ENCODE measurements at places on chromosomes 13 and 19.

- DNase-seq, result no peak
These were observed 15.2 kb downstream of the PHLDB3 start for GRCh38 chr19:43489310-43489709.

DNA sequence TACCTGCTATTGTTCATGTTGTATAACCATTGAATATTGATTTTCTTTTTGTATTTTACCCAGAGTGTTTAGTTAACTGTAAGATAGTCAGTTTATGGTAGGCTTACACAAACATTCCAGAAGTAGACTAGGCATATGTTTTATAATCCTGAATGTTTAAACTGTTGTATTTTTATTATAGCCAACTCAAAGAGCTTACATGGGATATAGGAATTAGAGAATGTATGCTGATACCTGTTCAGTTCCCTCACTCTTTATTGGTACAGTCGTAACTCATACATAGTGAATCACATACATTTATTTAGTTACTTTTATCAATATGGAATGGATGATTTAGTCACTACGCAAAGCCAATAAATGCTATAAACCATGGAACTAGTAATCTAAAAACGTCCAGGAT, 657.9 kb downstream of the SLITRK5 start:
- DNase-seq, result no peak

DNA sequence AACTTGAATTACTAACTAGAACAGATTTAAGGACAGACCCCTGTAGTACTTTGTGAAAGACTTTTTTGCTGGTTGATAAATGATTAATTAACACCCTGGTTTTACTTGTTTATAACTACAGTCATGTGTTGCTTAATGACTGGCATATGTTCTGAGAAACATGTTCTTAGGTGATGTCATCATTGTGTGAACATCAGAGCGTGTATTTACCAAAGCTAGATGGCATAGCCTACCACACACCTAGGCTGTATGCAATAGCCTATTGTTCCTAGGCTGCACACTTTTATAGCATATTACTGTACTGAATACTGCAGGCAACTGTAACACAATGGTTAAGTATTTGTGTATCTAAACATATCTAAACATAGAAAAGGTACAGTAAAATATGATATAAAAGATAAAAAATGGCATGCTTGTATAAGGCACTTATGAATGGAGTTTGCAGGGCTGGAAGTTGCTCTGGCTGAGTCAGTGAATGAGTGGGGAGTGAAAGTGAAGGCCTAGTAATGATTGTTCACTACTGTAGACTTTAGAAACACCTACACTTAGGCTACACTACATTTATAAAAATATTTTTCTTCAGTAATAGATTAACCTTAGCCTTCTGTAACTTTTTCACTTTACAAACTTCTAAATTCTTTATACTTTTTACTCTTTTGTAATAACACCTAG, 260.3 kb downstream of the KCNRG start:
- no peak for DNase-seq

DNA sequence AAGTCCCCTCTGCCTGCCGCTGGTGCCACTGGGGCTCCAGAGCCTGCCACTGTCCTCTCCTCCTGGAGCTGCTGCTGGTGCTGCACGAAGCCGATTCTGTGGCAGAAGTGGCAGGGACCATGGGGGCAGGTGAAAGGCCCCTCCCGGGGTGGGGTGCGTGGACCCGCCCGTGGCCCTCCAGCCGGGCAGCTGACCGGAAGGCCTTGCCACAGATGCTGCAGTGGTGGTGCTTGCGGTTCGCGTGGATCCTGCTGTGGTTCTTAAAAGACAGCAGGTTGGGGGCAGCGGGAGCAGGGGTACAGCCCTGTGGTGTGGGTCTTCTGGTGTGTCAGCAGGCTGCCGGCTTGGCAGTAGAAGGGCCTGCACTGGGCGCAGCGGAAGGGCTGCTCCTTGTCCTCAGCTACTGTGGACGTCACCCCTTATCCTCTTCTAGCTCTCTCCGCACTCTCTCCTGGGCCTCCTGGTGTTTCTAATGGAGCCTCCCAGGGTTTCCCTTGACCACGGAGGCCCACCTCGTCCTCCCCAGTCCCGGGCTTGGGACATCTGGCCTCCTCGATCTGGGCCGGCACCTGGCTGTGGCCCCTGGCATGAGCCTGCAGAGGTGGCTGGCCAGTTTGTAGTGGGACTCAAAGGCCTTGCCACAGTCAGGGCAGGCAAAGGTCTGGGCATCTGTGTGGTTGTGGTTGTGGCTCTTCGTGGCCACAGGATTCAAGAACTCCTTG, 380.4 kb downstream of the OLFM4 start:
- DNase-seq, result no peak

- no peak for DNase-seq
These were observed 37.1 kb upstream of the GPI start for GRCh38 chr19:34327851-34328250.

GRCh38 chr19:888581-889385, 4.2 kb downstream of the MED16 start:
- no peak for DNase-seq

DNA sequence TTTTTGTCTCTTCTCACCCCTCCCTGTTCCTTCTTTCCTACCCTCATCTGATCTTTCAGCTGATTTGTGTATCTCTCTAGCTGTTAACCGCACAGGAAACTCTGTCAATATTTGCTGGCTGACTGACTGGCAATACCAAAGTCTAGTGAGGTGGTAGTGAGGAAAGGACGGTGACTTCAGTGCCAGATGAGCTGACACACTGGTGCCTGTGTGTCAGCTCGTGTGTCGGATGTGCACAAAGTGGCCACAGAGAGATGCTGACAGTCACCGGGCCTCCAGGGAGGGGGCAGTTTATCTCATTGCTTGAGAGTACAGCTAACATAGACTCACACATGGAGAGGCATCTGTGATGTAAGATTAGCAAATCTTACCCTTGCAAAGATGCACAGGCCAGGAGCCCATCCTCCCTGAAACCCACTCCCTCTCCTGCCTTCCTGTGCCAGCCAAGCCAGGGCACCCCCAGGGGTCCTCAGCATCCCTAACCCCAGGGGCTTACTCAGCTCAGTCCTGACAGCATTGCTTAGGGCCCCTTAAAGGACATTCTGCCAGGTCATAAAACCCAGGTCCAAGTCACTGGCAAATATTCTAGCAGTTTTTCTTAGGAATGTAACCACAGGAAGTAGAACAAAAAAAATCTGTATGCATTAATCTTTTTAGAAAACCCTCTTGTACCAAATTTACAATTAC, 80.2 kb downstream of the SHISA2 start:
- no peak for DNase-seq

GRCh38 chr19:12544401-12544876, 6.8 kb downstream of the ZNF564 start:
- no peak for DNase-seq

DNA sequence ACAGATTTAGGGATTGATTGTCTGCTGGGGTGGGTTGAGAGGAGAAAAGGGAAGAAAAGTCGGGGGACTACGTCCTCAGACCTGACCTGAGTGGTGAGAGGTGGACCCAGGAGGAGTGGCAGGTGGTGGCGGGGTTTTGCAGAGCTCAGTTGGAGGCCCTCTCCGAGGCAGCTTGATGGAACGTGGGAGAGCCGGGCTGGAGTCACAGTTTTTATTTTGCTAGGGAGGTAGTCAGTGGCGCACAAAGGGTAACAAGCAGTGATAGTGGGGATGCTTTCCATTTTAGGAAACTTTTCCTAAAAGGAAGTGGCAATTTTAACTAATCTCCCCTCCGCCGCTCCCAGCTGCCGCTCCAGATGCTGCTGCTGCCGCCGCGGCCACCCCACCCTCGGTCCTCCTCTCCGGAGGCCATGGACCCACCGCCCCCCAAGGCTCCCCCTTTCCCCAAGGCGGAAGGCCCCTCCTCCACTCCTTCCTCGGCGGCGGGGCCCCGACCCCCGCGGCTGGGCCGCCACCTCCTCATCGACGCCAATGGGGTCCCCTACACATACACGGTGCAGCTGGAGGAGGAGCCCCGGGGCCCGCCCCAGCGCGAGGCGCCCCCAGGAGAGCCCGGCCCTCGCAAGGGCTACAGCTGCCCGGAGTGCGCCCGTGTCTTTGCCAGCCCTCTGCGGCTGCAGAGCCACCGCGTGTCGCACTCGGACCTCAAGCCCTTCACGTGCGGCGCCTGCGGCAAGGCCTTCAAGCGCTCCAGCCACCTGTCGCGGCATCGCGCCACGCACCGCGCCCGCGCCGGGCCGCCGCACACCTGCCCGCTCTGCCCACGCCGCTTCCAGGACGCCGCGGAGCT, 1.1 kb upstream of the ZNF581 start:
- DNase-seq, result no peak

- DNase-seq, result no peak
These were observed 32.4 kb downstream of the GPR42 start for GRCh38 chr19:35403116-35403760.

- DNase-seq, result no peak
These were observed 16.6 kb downstream of the PPP2R1A start for GRCh38 chr19:52206481-52206880.

GRCh38 chr19:39438270-39438934, 2.7 kb upstream of the RPS16 start:
- no peak for DNase-seq

- DNase-seq, result no peak
These were observed 1.7 kb upstream of the EML2 start for GRCh38 chr19:45640849-45641273.

DNA sequence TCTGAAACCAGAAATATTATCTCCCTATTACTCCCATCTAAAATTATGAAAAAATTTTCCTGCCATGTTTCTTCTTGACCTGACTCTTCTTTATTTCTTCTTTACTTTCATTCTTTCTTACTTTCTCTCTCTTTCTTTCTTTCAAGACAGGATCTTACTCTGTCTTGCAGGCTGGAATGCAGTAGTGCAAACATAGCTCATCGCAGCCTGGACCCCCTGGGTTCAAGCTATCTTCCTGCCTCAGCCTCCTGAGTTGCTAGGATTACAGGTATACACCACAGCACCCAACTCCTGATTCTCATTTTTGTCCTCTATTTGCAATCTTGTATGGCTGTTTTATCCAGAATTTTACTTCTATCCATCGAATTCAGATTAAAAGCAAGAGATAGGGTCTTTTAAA, 631.1 kb downstream of the TBC1D4 start:
- DNase-seq, result no peak

DNA sequence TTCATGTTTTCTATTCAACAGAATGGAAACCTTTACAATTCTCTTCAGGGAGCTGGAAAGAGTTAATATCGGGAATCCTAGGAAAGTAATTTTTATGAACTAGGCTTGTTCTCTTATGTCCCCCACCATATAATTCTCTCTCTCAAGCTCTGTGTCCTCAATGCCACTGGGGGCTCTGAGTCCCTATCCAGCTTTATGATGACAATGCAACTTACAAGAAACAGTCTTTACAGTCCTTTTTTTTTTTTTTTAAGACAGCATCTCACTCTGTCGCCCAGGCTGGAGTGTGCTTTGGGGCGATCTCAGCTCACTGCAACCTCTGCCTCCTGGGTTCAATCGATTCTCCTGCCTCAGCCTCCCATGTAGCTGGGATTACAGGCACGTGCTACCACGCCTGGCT, 31.2 kb upstream of the TM9SF2 start:
- no peak for DNase-seq

- no peak for DNase-seq
These were observed 40.8 kb upstream of the TPP2 start for GRCh38 chr13:102555914-102556553.

DNA sequence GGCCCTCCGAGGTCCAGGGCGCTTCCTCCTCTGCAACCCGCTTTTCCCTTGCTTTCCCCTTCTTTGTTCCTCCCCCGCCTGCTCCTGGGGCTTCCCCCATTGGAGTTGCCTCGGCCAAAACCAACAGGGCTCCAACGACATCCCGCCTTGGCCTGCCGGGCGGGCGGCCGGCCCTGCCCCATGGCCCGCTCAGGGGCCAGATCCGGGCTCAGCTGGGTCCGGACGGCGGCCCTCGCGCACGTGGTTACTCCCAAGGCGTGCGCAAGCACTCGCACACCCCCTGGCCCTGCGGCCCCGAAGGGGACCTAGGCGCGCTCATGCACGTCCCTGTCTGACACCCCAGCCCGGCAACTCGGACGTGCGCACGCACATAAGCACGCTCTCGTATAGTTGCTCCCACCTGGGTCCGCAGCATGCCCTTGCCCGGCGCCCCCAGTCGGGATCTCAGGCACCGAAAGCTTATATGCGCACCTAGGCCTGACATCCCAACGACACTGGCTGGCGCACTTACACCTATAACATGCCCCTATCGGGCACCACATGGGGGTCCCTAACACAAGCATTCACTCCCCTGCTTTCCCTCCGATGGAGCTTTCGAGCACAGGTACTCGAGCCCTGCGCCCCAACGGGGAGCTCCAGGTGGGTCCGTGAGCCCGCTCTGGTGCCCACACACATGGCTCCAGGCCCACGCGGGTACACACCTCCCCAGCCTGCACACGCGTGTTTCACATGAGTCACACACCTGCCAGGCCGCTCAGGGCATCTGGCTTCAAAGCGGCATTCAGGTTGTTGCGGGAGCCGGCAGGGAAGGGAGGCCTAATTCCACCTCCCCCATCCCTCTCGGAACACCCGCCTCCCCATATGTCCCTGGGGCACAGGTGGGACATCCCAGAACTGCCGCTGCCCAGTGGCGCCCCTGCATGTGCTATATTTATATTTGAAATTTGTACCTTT, 15.0 kb downstream of the NFIX start:
- DNase-seq, result no peak

GRCh38 chr13:45219938-45220375, 19.1 kb upstream of the KCTD4 start:
- DNase-seq, result no peak
